HS-5 (cell line): ENCODE measurements at places on chromosomes 16 and 17.

DNA sequence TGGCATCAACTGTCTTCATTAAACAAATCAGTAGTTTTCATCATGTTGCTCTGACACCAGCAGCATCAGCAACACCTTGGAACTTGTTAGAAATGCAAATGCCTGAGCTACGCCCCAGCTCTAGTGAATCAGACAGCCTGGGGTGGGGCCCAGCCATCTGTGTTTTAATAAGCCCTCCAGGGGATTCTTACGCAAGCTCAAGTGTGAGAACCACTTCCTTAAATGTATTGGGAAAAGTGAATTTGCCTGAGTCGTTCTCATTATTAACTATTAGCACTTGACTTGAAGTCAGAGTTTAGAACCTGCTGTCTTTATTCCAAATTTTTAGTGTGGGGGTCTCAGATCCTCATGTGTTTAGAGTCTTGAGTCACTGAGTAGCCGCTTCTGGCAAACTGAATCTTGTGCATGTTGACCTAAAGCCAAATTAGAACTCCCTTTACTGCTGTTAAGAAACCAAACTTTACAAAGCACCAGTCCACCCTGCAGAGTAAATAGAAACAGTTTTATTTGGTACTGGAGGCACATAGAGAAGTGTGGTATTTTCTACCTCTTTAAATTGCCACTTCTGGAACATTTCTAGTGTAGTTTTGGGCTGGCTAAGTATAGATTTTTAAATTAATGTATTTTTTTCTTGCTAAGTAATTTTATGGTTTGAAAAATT is 137.4 kb upstream of the COX10 start:
- DNase-seq: no peak

DNA sequence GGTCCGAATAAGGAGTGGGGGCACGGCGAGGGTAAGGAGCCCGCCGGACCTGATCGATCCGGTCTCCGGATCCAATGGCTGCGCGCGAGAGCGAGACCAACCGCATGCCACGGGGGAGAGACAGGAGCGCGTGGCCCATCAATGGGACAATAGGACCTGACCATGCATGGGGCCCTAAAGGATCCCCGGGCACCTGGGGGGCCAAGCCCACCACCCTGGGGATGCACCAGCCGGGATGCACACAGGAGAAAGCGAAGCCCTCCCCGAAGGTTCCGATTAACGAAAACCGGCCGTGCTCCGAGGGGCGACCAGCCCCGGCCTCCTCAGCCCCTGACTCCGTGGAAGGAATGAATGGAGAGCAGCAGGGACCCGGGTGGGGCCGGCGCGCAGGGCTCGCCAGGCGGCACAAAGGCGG is 525 bp downstream of the JPT1 start:
- no peak for DNase-seq

DNA sequence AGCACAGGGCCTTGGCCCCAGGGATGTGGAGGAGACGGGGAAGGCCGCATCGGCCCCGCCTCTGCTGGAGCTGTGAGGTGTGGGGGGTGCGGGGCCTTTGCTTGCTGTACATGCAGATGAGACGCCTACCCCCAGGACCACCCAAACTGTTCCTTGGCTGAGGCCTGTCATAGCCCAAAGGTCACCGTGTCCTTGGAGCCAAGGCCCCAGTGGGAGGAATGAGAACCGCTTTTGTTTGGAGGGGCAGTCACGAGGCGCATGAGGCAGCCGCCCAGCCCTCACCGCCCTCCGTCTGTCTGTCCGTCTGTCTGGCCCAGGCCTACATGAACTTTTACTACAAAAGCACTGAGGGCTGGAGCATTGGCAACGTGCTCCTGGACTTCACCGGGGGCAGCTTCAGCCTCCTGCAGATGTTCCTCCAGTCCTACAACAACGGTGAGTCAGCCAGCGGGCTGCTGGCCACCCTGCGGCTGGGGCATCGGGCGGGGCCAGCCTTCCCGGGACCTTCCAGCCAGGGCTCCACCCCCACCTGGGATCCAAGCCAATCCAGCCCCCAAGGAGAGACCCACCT is 8.8 kb downstream of the TAX1BP3 start:
- peak; percentile 44 for DNase-seq

GRCh38 chr16:24984903-24985675 is 30.1 kb downstream of the ARHGAP17 start:
- DNase-seq: no peak

DNA sequence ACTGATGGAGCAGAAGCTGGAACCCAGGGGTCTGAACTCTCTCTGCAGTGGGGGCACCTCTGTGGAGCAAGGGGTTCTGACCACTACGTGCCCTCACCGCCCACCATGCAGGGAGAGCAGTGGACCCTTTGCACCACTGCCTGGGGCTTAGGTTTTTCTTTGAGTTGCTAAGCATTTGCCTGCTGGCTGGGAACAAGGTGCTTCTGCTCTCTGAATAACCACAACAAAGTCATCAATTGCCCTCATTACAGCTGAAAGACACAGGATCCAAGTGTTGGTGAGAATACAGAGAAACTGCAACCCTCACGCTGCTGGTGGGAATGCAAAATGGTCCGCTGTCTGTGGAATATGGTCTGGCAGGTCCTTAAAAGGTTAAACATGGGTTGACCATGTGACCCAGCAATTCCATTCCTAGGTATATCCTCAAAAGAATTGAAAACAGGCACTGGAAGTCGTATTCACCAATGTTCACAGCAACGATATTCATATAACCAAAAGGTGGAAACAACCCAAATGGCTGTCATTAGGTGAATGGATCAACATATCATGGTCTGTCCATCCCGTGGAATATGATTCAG is 22.8 kb downstream of the NLRC3 start:
- no peak for DNase-seq

GRCh38 chr17:4958102-4958501 is 7.2 kb downstream of the ENO3 start:
- no peak for DNase-seq
